CMK (cell line): ENCODE measurements at places on chromosomes 5 and 9.

DNA sequence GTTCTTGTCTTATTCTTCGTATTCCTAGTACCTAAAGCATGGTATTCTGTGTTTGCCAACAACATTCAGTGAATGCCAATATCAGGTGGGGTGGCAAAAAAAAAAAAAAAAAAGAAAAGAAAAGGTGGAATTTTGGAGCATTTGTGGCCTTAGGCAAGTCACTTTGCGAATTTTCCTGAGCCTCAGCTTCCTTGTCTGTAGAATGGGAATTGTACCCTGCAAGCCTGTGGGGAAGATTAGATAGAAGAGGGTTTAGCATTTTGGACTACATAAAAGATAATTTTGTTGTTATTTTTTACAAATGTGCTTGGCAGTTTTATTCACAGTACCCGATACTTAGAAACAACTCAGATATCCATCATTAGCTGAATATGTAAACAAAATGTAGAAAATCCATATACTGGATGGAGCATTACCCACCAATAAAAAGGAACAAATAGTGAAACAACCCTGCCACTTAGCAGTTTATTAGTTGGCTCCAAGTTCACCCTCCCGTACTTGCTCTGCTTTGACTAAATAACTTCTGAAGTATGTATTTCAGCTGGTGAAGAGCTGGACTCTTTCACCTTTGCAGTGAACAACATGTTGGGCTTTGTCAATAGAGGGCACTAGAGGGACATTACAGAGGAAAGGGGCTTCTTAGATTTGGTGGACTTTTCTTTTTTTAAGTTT, 13.6 kb downstream of the UBE2D2 start:
- no peak for DNase-seq

DNA sequence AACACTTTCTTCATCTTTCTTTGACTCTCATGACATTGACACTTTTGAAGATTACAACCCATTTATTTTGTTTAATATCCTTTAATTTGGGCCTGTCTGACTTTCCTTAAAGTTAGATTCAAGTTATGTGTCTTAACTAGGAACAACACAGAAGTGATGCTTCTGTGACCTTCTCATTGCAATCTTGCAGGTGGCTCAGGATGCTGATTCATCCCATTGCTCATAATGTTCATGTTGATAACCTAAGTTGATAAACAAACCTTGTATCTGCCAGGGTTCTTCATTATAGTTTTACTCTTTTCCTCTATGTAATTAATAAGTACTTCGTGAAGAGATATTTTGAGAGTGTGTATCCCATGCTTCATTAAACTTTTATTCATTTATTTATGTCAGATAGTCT, 107.2 kb upstream of the SHB start:
- DNase-seq, result no peak

DNA sequence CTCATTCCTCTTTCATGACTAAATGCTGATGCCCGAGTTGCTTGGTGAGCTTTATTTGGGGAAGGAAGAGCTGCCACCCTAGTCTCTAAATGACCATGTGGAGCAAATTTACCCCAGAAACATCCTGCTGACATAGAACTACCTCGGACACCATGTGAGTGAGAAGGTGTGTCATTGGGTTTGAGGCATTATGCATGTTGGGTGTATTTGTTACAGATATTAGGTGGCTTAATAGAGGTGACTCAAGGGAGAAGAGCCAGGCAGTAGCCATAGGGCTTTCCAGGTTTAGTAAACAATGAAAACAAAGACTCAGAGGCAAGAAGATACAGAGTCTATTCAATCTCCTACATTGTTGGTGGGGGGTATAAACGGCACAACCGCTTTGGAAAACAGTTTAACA, 581.5 kb downstream of the CCDC171 start:
- DNase-seq, result no peak

- no peak for DNase-seq
Measured at GRCh38 chr5:143179126-143179740, 224.3 kb downstream of the NR3C1 start.

- DNase-seq, result no peak
Measured at GRCh38 chr5:20245432-20245974, 257.5 kb upstream of the CDH18 start.

DNA sequence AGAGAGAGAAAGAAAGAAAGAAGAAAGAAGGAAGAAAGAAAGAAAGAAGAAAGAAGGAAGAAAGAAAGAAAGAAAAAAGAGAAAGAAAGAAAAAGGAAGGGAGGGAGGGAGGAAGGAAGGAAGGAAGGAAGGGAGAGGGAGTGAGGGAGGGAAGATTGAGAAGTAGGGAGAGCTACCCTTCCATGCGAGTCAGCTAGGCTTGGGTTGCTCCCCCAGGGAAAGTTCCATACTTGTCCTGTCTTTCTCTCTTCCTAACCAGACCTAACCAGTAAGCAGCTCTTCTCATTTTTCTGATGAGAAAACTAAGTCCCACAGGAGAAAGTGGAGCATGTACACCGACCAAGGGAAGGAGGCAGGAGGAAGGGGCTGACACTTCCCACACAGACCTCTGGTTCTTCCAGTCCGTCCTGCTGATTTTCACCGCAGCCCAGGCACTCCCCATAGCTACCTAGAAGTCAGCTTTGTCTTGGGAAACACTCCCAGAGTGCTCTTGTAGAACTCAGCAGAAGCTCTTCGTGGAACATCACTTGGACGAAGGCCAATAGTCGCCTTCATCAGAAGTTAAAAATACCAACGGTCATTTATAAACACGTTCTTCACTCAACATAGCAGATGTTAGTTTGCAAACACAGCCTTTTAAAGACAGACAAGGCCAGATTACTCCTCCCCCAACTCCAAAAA, 29.0 kb upstream of the ENTREP1 start:
- DNase-seq, result no peak

GRCh38 chr5:150642567-150642927, 2.1 kb downstream of the SYNPO start:
- DNase-seq, result no peak

- DNase-seq, result no peak
Measured at GRCh38 chr5:34790069-34790468, 48.9 kb upstream of the TTC23L start.

DNA sequence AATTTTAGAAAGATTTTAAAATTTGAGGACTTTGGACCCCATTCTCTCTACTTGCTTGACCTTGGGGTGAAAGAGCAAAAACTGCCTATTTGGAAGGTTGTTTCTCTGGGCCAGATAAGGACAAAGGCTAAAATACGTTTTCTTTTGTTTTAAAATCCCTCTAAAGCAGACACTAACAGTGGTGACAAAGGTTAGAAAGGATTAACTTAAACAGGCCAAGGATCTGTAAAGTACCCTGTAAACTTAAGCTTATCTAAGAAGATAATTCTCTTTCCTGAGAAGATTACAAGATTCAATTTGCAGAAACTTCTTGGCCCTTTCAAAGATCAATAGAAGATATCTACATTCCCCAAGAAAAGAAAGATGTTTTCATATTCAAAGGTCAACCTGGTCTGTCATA, 12.1 kb downstream of the TRPM6 start:
- DNase-seq, result no peak

DNA sequence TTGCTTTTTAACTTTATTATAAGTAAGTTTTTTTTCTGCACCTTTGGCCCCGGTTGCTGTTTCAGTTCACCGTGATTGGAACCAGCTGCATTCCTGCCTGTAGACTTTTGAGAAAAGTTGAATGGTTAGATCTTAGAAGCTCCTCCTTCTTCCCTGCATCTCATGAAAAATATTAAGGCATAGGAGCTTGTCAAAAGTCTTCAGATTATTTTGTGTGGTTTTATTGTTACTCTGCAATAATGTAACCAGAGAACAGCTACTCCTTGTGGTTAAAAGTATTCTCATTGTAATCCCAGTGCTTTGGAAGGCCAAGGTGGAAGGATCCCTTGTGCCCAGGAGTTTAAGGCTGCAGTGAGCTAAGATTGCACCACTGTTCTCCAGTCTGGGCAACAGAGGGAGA, 3.3 kb upstream of the SLC2A8 start:
- DNase-seq, result no peak

DNA sequence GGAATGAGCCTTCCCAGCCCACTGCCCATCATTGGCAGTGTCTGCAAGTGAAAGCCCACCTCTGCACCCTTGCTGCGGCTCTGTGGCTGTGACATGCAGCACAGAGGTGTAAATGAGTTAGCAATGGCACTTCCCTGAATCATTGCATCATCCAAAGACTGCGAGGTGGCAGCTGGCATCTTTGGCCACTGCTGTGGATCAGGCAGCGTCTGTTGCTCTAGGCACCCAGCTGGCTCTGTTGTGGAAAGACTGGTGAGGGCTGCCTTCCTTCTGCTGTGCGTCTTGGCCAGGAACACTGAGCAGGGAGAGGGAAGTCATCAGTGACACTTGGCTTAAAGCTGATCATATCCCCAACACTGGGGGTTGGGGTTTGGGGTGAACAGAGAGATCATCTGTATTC, 64.5 kb downstream of the MFAP3 start:
- no peak for DNase-seq

GRCh38 chr5:142819292-142819691, 49.1 kb downstream of the ARHGAP26 start:
- no peak for DNase-seq

GRCh38 chr5:59660737-59661136, 232.8 kb downstream of the PDE4D start:
- no peak for DNase-seq

DNA sequence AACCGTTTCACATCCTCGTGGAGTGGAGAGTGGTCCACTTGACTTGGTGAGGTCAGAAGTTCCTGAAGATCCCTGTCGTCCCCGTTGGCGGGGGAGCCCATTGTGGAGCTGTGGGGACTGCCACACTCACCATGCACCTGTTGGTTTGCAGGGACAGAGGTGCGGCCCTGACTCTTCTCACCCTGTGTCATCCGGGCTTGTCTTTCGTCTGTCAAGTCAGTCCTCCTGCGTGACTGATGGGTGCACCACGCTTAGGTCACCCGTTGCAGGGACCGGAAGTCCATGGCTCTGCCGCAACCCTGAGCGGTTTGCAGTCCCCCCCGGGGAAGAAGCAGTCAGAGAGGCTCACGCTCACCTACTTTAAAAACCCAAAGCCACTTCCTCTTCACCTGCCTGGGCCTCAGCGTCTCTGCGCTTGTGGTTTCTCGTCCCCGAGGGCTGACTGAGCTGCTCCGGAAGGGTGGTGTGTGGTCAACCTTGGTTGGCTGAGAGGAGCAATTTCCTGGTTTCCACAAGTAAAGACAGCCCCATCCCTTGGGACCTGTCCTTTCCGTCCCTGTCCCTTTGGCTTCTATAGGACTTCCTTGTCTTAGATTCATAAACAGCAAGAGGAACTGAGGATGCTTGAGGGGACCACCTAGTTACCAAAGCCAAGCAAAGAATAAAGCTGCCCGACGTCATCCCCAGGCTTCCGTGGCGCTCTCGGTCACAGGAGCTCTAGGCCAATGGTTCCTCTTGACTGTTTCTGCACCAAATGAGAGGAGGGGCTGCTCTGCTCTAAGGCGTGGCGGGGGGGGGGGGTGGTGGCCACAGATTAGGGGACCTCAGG, 53.2 kb downstream of the USP20 start:
- no peak for DNase-seq

GRCh38 chr5:11261241-11261640, 500.2 kb upstream of the DAP start:
- no peak for DNase-seq

DNA sequence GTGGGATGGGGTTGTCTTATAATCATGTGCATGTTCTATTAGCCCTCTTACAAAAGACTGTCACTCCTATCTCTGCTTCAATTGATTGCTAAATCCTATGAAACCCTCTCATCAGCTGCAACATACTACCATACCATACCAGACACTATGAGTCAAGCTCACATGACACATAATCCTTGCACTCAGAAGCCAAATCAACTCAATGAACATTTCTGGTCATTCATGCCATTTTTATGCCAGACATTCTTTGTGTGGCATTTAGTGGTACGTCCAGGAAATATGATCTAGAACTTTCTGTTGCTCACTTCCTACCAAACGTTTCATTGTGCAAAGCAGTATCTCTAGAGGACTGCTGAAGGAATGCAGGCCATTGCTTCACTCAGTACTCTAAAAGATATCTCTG, 159.2 kb upstream of the GNA14 start:
- DNase-seq, result no peak

GRCh38 chr9:72996684-72997314, 43.9 kb upstream of the ALDH1A1 start:
- DNase-seq, result no peak

- DNase-seq, result no peak
Measured at GRCh38 chr9:83000765-83001164, 62.2 kb downstream of the RASEF start.

GRCh38 chr9:95940265-95940664, 64.8 kb downstream of the ERCC6L2 start:
- DNase-seq, result no peak
